Stimulated activated CD4-positive, alpha-beta T cell treated with anti-CD3 and anti-CD28 coated beads, Interleukin-4, amount 100 ng/mL, for 1 hour (primary cell): ENCODE measurements at places on chromosomes 2 and 18.

DNA sequence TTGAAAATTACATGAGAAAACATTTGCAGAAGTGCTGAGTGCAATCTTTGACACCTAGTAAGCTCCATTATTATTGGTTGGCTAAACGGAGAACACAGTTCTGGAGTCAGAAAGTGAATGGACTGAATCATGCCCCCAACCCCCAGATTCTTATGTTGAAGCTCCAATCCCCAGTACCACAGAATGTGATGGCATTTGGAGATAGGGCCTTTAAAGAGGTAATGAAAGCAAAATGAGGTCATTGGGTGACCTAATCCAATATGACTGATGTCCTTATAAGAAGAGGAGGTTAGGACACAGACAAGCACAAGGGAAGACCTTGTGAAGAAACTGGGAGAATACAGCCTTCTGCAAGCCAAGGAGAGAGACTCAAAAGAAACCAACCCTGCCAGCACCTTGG, 200.9 kb upstream of the EPAS1 start:
- DNase-seq, result no peak

GRCh38 chr18:58863539-58864145, 1.0 kb upstream of the ZNF532 start:
- DNase-seq, result peak; percentile 42

GRCh38 chr2:98034745-98035144, 39.0 kb upstream of the TMEM131 start:
- DNase-seq, result no peak

DNA sequence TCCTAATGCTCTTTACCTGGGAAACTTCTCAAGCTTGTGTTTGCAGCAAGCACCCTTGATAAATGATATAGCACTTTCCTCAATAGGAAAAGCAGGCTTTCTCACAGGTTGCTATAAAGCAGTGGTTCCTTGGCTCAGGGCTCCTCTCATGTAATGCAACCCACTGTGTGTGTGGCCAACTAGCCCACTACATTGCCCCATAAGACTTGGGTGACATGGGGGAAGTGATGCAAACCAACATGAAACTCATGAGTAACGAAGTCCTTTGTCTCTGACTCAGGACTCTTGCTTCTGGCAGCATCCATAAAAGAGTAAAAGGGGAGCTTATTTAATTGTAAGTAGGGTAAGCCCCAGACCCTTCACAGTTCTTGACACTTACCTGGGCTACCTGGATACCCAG, 106.9 kb downstream of the COL4A4 start:
- DNase-seq, result no peak

- no peak for DNase-seq
Observed at GRCh38 chr2:229154381-229154780, 116.7 kb downstream of the PID1 start.

GRCh38 chr2:84874381-84875212, 6.3 kb downstream of the TRABD2A start:
- DNase-seq, result no peak
